ENCODE measurements at places on chromosomes 7 and 10. TPM values are rescaled to one million over a fixed set of nuclear protein-coding genes. Genes with fewer than 3 reads are reported as not detected.

The NDUFA5 gene
- total RNA-seq: 227 TPM

The PTPRE gene
- 23.5 TPM for total RNA-seq

The MALRD1 gene
- 1.3 TPM for total RNA-seq

The MRC1 gene
- 10.8 TPM for total RNA-seq

The HOXA7 gene
- not detected for total RNA-seq

The RNF148 gene
- total RNA-seq: 0.74 TPM

DNA sequence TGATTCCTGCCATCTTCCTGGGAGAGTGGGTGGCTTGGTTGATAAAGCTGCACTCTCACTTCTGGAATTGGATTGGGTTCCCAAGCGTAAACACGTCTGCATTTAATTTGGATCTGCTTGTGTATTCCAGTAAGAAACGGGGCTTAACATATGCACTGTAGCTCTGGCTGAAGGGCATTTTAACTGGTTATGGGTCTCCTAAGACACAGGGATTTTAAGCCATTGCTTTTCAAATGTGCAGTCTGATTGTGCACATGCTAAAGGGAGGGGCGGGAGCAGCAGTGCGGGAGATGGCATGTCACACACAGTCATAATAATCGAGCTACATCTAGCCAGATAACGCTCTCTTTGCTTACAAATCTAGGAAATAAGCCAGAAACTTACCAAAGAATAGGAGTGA lies 247.3 kb upstream of the LYZL1 start:
- no peak overlapping the region for H3K4me3 ChIP-seq
- H3K4me1 ChIP-seq: no peaks in the 10 kb centered on the region
- H3K36me3 ChIP-seq: no peaks in the 10 kb centered on the region
- no peak overlapping the region for H3K27ac ChIP-seq
- DNase-seq: no peak

DNA sequence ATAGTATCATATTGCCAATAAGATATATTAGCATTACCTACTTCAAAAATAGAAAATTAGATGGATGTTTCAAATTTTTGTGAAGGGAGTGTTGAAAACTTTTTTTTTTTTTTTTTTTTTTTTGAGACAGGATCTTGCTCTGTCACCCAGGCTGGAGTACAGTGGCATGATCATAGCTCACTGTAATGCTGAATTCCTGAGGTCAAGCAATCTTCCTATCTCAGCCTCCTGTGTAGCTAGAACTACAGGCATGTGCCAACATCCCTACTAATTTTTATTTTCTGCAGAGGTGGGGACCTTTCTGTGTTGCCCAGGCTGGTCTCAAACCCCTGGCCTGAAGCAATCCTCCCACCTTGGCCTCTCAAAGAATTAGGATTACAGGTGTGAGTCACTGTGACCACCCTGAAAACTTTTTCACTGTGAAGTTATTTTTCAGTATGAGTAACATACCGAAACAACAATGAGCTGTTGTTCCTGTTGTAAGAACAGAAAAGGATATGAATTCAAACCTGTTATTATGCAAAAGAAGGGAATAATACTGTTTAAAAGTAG lies 266.9 kb downstream of the NEBL start:
- H3K36me3 ChIP-seq: no peaks in the 10 kb centered on the region
- DNase-seq: no peak
- H3K4me1 ChIP-seq: peaks cover 4% of the 10 kb centered on the region
- H3K4me3 ChIP-seq: no peak overlapping the region
- no peak overlapping the region for H3K27ac ChIP-seq

- no peak overlapping the region for H3K4me3 ChIP-seq
- DNase-seq: no peak
Observed at GRCh38 chr7:117592011-117592635, 112.3 kb downstream of the CFTR start.

- H3K27ac ChIP-seq: no peak overlapping the region
- H3K27me3 ChIP-seq: no peaks in the 10 kb centered on the region
- no peak overlapping the region for H3K4me3 ChIP-seq
- DNase-seq: no peak
- no peaks in the 10 kb centered on the region for H3K36me3 ChIP-seq
Observed at GRCh38 chr10:3701491-3701890, 83.5 kb downstream of the KLF6 start.

DNA sequence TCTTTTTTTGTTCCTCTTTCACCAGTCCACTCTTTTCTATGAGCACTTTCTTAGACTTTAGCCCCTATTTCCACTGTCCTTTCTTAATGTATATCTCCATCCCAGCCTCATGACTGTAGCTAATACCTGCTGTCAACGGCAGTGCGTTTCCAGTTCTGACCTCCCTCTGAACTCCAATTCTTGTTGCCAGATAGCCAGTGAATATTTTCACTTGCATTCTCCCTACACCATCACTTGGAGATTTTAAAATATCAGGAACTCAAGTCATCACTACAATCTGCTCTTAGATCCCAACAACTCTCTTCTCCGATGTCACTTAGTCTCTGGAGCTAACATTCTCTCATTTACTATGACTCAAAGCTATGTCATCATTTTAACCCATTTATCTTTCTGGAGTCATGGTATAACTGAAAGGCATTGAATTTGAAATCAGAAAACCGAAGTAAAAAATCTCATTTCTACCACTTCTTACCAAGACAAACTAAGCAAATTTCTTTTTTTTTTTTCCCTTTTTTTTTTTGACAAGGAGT lies 5.1 kb upstream of the SLC16A12 start:
- peaks cover 4% of the 10 kb centered on the region for H3K4me1 ChIP-seq
- no peak overlapping the region for H3K4me3 ChIP-seq
- H3K36me3 ChIP-seq: no peaks in the 10 kb centered on the region
- no peak overlapping the region for H3K27ac ChIP-seq
- no peaks in the 10 kb centered on the region for H3K27me3 ChIP-seq

DNA sequence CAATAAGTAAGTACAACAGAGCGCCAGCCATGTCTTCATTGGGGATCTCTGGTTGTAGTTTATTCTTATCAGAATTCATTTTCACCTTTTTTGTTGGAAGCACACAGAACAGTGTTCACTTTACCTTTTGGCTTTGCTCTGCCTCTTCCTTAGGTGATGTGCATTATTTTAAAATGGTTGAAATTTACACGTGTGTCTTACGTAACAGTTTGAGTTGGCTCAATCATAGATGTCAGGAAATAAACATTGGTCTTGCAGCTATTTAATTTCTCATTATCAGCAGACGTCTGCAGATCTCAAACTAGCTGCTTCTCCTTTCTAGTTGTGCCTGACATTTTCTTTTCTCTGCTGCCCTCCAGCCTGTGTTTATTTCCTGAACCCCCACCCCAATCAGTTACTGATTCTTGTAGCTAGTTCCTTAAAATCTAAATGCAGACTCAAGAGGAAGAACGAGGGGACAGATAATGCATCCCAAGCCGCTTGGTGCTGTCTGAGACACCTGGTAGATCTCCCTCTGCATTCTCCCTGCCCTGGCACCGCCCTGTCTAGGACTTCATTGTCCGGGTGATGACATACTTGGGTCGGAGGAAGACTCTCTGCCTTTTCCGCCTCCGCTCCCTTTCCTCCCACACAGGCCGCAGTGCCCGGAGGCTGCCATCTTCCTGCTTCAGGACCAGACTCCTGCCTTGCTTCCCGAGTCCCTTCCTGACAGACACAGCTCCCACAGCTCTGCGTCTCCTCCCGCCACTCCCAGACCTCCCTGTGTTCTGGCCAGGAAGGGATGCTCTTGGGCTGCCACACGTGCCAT lies 108.2 kb downstream of the ANKRD61 start:
- H3K27ac ChIP-seq: no peak overlapping the region
- no peak for DNase-seq
- H3K36me3 ChIP-seq: peaks cover 38% of the 10 kb centered on the region

DNA sequence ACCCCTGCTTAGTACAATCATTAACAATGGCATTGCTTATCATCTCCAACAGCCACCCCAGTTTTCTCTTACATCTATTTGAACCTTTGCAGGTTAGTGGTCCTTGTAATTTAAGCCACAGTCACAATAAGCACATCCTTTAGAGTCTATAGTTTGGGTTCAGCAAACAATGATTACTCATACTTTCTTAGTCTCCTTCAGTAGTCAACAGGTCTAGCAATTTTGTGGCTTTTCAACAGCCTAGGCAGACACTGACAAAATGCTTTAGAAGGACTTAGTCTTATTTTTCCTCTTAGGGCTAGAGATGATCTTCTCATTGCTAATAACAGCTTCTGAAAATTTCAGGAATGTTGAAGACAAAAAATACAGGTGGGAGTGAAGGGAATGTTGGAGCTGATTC lies 32.3 kb upstream of the FAM204A start:
- no peak for DNase-seq
- H3K27ac ChIP-seq: no peak overlapping the region
- H3K36me3 ChIP-seq: no peaks in the 10 kb centered on the region
- no peak overlapping the region for H3K4me3 ChIP-seq

DNA sequence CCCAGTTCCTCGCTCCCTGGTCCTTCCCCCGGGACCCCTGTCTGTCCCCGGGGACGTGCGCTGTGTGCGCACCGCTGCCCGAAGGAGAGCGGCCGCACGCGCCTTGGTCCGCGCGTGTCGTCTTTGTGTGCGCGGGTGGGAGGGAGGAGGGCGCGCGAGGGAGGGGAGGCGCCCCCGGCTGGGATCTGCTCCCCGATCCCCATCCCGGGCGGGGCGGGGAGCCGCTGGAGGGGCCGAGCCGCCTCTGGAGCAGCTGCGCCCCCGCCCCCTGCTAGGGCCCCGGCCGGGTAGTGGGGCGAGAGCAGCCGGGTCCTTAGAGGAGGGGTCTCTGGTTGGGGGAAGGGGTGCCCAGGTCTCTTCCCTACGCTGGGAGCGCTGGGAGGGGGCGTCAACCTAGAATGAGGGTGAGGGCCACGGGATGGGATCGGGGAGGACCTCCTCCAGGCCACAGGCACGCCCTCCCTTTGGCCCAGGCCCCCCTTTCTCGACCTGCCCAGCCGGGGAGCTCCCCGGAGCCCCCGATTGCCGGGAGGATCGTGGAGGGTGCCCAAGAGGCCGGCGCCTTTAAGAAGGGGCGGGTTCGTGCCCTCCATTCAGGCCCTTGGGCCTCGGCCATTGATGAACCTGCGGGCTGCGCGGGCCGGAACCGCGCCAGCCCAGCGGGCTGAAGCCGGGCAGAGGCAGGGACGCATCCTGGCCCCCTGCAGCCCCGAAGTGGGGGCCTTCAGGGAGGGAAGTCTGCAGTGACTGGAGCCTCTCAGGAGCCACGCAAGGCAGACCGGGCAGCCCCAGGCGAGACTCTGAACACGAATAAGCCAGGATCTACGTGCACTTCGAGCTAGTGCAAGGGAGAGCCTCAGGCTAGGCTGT lies 678 bp downstream of the SH2B2 start:
- H3K4me3 ChIP-seq: peak overlapping the region; percentile 67
- no peaks in the 10 kb centered on the region for H3K36me3 ChIP-seq
- no peak overlapping the region for H3K27ac ChIP-seq
- no peak for DNase-seq
- H3K4me1 ChIP-seq: no peaks in the 10 kb centered on the region
- H3K27me3 ChIP-seq: no peaks in the 10 kb centered on the region

DNA sequence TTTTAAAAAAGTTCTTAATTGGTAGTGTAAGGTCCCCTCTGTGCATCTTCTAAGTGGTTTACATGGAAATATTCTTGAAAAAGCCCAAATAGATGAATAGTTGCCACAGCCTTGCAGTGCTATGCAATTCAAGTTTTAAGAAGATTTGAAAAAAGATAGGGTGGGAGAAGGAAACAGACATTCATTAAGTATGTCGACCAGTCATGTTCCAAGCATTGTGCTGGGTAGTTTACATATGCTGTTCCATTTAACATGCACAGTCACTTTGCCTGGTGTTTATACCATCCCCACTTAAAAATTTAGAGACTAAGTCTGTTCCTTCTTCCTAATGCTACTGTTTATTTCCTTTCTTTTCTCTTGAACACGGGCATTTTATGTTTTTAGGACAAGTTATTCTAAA lies 28.1 kb upstream of the NAMPT start:
- no peaks in the 10 kb centered on the region for H3K4me1 ChIP-seq
- DNase-seq: no peak
- no peak overlapping the region for H3K27ac ChIP-seq
- no peak overlapping the region for H3K4me3 ChIP-seq
- H3K36me3 ChIP-seq: no peaks in the 10 kb centered on the region
- H3K27me3 ChIP-seq: no peaks in the 10 kb centered on the region

GRCh38 chr7:19080093-19080492 lies 37.3 kb downstream of the TWIST1 start:
- no peaks in the 10 kb centered on the region for H3K36me3 ChIP-seq
- no peak overlapping the region for H3K27ac ChIP-seq
- no peak for DNase-seq
- H3K4me1 ChIP-seq: no peaks in the 10 kb centered on the region

GRCh38 chr10:122301055-122301810 lies 30.1 kb downstream of the BTBD16 start:
- DNase-seq: peak; percentile 60
- no peaks in the 10 kb centered on the region for H3K27me3 ChIP-seq
- H3K4me3 ChIP-seq: no peak overlapping the region
- H3K4me1 ChIP-seq: no peaks in the 10 kb centered on the region

GRCh38 chr7:6340241-6340640 lies 67.8 kb upstream of the CYTH3 start:
- DNase-seq: no peak
- no peak overlapping the region for H3K4me3 ChIP-seq
- H3K4me1 ChIP-seq: no peaks in the 10 kb centered on the region
- no peak overlapping the region for H3K27ac ChIP-seq

DNA sequence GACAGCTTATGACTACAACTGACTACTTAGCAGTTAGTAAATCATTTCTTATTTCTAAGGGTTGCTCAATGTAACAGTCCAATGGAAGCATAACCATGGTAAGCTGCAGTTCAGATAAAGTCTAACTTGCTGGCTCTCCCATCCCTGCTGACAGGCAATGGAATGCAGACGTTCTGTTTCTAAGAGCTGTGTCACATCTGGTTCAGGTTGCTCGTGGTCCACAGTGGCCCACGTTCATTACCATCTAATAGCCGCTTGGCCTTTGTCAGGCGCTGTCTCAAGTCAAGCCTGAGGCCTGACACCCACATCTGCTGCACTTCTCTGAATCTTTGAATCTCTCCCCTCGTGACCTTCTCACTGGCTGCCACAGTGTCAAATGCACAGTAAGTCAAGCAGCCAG lies 240.8 kb downstream of the FGFR2 start:
- H3K4me3 ChIP-seq: no peak overlapping the region
- no peaks in the 10 kb centered on the region for H3K36me3 ChIP-seq
- H3K4me1 ChIP-seq: no peaks in the 10 kb centered on the region
- no peak for DNase-seq
- H3K27ac ChIP-seq: no peak overlapping the region

DNA sequence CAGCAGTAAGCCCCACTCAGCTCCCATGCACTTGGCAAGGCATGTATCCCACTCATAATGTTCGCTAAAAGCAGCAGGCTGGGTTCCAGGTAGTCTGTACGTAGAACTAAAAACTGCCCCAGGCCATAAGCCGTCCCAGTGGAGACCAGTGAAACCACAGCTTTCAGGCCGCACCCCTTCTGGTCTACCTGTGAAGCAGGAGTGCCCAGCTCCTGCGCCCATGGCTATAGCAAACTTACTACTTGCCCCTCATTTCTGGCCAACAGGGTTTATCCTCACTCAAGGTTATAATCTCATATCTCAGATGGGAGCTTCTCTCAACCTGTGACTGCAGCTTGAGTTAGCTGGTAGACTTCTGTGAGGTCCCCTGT lies 338.2 kb upstream of the LRRTM3 start:
- H3K27ac ChIP-seq: no peak overlapping the region
- no peaks in the 10 kb centered on the region for H3K4me1 ChIP-seq
- no peak for DNase-seq
- no peaks in the 10 kb centered on the region for H3K36me3 ChIP-seq
- H3K4me3 ChIP-seq: no peak overlapping the region
- no peaks in the 10 kb centered on the region for H3K27me3 ChIP-seq

GRCh38 chr10:47169581-47169980 lies 130.4 kb upstream of the GDF10 start:
- no peak overlapping the region for H3K4me3 ChIP-seq
- DNase-seq: no peak
- H3K36me3 ChIP-seq: no peaks in the 10 kb centered on the region
- no peak overlapping the region for H3K27ac ChIP-seq
